ENCODE measurements at places on chromosomes 7 and 10. TPM values are rescaled to one million over a fixed set of nuclear protein-coding genes. Genes with fewer than 3 reads are reported as not detected.

Gene FOXK1
- 35.0 TPM for total RNA-seq

GRCh38 chr7:41416208-41416595 lies 286.7 kb downstream of the INHBA start:
- DNase-seq: no peak

DNA sequence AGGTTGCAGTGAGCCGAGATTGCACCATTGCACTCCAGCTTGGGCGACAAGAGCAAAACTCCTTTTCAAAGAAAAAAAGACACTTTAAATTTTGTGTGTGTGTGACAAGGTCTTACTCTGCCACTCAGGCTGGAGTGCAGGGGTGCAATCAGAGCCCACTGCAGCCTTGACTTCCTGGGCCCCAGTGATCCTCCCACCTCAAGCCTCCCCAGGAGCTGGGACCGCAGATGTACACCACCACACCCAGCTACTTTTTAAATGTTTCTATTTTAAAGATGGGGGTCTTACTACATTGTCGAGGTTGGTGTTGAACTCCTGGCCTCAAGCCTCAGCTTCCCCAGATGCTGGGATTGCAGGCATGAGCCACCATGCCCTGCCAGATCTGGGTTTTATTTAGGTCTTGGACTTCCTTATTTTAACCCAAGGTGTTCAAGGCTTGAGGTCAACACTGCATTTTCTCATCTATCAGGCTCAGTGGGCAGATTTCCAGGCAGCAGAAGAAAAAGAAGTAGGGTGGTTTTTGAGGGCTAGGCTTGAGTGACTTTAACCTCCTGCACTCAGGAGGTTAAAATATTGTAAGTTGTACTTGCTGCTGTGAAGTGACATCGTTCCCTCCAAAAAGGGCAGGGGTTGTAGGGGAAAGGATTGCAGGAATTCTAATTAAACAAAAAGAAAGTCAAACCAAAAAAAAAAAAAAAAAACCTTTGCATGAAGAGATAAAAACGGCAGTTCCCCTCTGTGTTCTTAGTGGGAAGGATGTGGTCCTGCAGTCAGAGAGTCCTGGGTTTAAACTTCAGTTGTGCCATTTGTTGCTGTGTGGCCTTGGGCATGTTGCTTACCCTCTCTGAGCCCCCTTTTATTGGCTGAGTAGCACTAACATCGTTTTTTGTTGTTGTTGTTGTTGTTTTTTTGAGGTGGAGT lies 71.5 kb downstream of the CARD11 start:
- DNase-seq: no peak

DNA sequence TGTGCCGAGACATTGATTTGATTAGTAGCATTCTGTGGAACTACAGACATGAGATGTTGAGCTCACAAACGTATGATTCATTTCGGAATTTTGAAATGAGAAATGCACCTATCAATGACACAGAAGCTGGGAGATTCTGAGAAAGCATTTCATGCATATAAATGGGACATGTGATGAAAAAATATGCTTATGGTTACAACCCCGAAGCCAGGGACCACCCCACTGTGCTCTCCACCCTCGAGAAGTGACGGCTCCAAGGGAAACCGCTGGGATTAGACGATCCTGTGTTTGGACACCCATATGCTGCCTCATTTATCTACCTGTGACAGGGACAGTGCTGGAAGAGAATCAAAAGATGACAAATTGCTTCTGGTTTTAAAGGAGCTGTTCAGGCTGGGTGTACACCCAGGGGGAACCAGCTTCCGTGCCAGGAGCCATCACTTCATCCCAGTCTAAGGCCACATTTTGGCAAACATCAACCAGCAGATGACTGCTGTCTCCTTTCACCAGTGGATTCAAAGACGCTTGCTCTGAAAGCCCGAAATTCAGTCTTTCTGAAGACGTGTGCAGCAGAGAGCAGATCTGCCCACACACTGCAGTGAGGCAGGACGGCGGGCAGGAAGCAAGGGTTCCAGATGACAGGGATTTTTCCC lies 109.9 kb downstream of the ATXN7L1 start:
- DNase-seq: no peak

GRCh38 chr10:113329121-113329596 lies 223.7 kb upstream of the HABP2 start:
- DNase-seq: no peak

Gene LRMDA
- 12.9 TPM for total RNA-seq

Gene WDFY4
- 7.5 TPM for total RNA-seq

- DNase-seq: no peak
These were observed 11.3 kb upstream of the RHOBTB1 start for GRCh38 chr10:60955316-60955715.

GRCh38 chr10:19958787-19959186 lies 142.6 kb downstream of the PLXDC2 start:
- no peak for DNase-seq

DNA sequence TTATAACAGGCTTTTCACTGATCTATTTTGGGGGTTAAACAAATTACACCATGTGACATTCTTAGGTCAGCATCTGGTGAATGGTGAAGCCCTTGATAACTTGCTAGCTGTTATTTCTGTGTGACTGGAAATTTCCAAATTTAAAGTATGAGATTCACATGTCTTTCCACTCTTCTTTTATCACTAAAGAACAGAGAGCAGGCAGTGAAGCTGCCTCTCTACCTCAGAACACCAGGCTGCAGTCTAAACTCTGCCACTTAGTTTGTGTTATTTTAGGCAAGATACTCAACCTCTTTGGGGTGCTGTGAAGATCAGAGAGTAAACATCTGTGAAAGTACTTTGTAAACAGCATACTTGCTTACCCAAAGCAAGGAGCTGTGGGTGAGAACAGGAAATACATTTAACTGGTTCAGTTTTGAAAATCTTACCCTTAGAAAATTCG lies 15.5 kb upstream of the SP4 start:
- no peak for DNase-seq

DNA sequence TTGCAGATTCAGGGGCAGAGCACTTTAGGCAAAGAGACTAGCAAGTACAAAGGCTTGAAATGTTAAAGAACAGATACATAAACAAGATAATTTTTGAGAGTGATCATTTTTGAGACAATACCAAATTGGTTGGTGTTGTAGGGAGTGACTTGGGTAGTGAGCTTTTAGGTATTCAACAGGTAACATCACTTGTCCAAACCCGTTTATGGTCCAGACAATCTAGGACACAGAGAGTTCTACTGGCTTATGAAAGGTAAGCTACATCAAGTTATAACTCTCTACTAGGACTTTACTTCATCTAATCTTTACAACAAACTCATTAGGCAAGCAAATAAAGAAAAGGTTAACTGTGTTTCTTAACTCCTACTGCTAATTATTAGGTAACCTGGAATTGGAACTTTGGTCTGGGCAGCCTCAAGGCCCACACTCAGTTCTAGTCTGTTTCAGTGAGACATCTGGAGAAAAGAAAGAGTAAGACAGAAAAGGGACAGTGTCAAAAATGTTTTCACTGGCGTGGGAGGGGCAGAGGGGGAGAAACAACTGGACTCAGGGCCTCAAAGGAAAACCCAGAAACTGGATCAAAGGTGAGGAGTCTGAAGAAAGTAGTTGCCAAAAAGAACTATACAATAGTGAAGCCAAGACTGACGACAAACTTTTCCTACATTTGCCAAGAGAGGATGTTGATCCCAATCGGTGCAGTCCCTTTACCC lies 39.2 kb downstream of the GNAT3 start:
- no peak for DNase-seq

Gene SLC39A12
- 0.47 TPM for total RNA-seq

DNA sequence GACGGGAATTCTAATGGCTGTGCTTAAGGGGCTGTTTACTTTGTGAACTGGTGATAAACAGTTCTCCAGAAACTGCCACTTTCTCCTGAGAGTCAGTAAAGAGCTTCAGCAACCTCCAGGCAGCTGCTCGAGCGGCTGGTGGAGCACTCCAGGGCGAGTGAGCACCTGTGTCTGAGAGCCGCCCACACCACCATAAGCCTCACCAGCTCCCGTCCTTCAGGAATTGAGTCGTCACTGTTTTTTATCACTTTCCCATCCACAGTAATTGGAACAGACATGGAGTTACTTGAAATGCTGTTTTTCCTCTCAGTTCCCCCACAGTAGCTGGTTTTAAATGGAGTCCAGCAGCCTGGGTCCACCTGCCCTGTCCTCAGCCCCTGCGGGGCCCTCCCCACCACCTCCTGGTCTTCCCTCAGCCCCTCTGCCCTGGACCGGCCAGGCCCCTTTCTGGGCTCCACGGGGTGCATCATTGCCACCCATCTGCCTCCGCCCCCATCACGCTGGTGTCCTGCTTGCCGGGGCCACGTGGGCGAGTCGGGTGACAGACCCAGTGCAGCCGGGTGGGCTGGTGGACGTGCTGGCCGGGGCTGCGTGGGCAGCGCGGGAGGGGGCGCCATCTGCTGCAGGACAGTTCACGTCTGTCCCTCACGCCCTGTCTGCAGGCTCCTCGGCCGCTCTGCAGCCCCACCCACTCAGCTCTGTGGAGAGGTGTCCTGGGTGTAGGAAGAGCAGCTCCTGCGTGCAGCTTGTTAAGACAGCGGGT lies 56.0 kb downstream of the NKX6-2 start:
- DNase-seq: no peak

- no peak for DNase-seq
These were observed 24.3 kb downstream of the CSTF2T start for GRCh38 chr10:51675088-51675487.

Gene STK31
- 0.32 TPM for total RNA-seq

- no peak for DNase-seq
These were observed 82.6 kb upstream of the NPVF start for GRCh38 chr7:25310896-25311295.

- DNase-seq: no peak
These were observed 13.9 kb downstream of the TMEM176A start for GRCh38 chr7:150814328-150815001.

All from omental fat pad (tissue), 4 donors.